Globus pallidus (tissue), 1 donor: ENCODE measurements at places on chromosomes 16 and 17.

DNA sequence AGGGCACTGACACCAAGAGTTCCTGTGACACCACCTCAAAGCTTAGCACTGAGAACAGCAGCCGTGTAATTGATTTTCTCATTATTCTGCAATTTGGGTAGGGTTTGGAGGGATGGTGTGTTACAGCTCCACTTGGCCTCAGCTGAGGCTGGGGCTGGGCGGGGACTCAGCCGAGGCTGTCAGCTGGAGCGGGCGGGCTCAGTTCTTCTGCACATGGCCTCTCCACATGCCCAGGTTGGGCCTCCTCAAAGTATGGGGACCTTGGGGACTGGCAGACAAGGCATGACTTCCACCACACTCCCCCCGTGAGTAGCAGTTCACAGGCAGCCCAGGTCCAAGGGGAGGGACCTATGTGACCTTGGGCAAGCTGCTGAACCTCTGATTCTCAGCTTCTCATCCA, 171.5 kb downstream of the IRF8 start:
- DNase-seq, result no peak

DNA sequence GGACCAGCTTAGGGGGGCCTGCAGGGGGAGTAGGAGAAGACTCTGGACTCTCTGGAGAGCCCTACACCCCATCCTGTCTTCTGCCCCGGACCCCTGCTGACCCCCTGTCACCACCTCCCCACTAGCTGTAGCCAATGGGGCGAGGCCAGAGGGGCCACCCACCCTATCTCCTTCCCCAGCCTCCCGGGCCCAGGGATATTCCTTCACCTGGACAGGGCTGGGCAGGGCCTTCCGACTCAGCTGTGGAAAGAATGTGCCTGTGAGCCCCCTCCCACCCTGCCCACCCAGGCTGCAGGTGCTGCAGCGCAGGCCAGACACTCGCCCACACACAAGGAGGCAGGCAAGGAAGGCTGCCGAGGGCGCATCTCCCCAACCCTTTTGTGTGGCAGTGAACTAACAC, 23.0 kb downstream of the TSPOAP1 start:
- no peak for DNase-seq

- no peak for DNase-seq
These were observed 49.6 kb downstream of the MGAT5B start for GRCh38 chr17:76917829-76918228.

GRCh38 chr16:88633684-88634140, 4.7 kb upstream of the IL17C start:
- no peak for DNase-seq

- peak; percentile 65 for DNase-seq
These were observed 5.4 kb downstream of the CTRL start for GRCh38 chr16:67926181-67926750.
